ENCODE measurements at places on chromosomes 12 and 14.

GRCh38 chr14:43706900-43707299 lies 800.2 kb downstream of the FSCB start:
- DNase-seq, result no peak

GRCh38 chr12:9625019-9625418 lies 17.3 kb upstream of the KLRB1 start:
- no peak for DNase-seq

DNA sequence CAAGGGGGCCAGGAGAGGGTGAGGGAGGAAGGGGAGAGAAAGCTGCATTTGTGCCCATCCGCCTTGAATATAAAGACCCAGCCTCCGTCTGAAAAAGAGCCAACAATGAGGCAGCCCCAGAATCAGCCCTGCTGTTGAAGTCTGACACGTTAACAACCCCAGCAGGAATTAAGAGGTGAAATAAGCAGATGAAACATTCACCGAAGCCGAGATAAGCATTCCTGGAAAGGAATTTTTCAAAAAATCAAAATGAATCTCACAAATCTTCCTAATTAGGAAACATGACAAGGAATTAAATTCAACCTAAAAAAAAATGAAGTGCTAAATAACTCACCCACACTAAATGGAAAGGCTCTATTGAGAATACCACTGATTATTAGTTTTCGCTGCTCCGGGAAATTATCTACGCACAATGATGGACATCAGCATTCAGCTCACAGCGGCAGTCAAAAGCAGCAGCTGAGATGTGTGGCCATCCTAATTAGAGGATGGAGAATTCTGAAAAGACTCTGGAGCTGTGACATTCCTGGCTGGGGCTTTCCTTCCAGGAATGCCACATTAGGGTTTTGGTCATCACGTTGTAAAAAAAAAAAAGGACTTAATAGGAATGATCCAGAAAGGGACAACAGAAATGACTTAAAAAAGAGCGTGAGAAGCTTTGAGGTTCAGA lies 8.2 kb upstream of the PARP11 start:
- no peak for DNase-seq

GRCh38 chr12:75666126-75666938 lies 154.9 kb upstream of the KRR1 start:
- DNase-seq, result no peak

DNA sequence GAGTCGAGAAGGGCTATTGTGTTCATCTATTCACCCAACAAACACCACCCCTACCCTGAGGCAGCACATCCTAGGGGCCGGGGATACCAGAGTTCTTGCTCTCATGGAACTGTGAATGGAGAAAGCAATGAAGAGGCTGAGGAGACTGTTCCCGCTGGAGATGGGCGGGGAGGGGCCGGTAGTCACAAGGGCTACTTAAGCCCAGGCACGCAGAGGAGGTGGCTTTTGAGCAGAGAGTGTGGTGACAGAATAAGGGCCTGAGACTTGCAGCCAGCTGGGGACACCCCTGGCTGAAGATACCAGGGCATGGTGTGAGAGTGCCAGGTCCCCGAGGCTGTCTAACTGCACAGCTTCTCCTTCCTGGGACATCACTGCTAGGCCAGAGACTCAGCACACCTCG lies 114.1 kb upstream of the EVL start:
- DNase-seq, result no peak

GRCh38 chr14:104437703-104438102 lies 141.9 kb upstream of the C14orf180 start:
- DNase-seq, result no peak

- no peak for DNase-seq
Measured at GRCh38 chr12:108930155-108930554, 50.3 kb downstream of the DAO start.

- no peak for DNase-seq
Measured at GRCh38 chr12:53046655-53047220, 3.1 kb upstream of the TNS2 start.

- DNase-seq, result no peak
Measured at GRCh38 chr12:84757978-84758377, 154.6 kb downstream of the SLC6A15 start.

- DNase-seq, result no peak
Measured at GRCh38 chr12:977156-977555, 13.9 kb upstream of the ERC1 start.

DNA sequence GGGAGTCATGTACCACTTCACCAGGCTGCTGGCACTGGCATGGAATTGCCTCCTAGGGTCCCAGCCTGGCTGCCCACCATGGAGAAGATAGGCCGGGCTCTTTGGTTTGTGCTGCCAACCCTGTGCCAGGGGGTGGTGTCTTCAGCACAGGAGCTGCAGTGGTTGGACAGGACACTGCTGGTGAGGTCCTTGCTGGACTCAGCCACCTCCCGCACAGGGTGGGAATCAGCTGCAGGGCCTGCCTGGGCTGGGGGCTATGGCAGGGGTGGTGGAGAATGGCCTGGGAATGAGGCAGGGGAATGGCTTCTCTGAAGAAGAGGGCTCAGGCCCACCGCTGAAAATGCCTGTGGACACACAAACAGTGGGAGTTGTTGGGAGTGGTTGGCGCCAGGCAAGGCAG lies 70.6 kb upstream of the CAPRIN2 start:
- DNase-seq, result no peak

DNA sequence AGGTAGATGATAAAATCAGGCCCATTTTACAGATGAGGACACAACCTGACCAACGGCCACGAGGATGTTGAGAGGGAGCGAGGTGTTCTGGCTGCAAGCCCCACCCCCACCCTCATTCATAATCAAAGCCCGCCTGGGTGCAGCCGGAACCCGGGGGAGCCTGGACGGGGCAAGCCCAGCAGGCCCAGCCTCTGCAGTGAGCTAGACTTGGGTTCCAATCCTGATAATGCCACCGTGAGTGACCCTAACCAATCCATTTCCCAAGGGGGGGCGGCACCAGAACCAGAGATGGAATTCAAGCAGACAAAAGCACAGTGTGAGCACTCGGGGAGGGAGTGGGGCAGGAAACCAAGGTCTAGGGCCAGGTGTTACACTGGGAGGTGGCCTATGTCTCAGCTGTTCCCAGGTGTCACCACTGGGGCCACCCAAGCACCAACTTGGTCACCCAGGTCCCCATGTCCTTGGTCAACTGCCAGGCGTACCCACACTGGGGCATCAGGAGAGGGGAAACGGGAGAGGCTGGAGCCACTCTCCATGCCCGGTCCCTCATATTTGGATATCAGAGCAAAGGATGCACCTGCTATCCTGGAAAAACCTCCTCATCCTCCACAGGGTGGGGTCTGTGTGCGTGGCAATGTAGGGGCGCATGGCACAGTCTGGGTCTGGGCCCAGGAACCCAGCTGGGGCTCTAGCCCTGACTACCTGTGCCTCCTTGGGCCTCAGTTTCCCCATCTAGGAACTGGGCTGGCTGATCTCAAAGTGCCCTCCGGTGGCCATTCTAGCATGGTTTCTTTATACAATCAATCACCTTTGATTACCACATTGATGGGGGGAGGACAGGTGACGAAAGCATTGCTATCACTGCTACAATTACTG lies 58.4 kb downstream of the FAM222A start:
- DNase-seq, result no peak

DNA sequence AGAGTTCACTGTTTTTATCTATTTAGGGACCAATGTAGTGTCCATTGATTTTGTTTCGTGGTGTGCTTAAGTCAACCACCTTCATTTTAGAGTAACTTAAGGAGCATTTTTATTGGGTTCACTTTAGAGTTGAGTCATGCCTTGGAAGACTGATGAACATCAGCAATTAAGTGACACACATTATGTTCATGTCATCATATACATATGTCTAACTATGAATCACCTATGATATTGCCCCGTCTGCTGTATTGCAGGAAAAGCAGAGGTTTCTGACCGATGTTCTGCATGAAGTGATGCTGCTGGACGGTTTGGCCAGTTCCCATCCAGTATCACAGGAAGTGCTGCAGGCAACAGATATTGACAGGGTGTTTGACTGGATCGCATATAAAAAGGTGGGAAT lies 227.1 kb downstream of the TRHDE start:
- no peak for DNase-seq

- no peak for DNase-seq
Measured at GRCh38 chr12:65834146-65834935, 10.1 kb downstream of the HMGA2 start.

GRCh38 chr12:84243686-84244085 lies 668.9 kb downstream of the SLC6A15 start:
- no peak for DNase-seq

DNA sequence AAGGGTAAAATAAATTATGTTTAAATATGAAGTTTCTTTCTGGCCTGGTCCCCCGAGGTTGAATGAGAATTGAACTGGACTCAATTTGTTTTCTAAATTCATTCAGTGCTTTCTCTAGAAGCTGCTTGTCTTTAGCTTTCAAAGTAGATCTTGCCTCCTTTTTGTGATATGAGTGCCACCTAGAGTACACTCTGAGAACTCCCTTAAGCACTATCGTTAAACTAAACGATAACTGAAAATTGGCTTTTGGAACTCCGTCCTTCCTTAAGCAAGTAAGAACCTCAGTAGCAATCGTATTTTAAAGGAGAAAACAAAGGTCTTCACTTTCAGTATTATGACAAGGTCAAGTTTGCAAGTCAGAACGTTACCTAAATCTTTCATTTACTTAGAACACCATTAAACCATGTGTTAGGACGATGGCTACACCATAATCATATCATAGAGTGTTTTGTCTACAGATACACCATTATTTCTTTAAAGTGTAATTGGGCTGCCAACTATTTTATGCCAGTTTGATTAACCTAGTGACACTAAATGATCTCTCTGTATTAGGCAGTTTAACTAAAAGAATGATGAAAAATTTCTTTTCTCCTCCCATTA lies 364.8 kb downstream of the SNAPC1 start:
- no peak for DNase-seq

- no peak for DNase-seq
Measured at GRCh38 chr14:75147423-75148071, 20.7 kb upstream of the NEK9 start.

DNA sequence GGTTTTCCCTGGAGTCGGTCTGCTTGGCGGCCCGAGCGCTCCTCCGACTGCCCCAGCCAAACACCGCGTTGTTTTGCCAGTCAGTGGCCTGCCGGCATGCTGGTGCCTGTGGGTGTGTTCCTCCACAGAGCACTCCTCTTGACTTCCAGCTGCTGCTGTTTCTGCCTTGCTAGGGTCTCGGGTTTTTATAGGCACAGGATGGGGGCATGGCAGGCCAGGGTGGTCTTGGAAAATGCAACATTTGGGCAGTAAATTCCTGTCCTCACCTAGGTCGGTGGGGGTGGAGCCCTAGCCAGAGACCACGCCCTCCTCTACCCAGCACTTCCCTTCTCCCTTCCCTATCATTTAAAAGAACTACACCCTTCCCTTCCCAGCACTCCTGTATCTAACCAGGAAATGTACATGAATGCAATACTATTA lies 34.7 kb upstream of the VASH1 start:
- no peak for DNase-seq

- DNase-seq, result no peak
Measured at GRCh38 chr14:51386983-51387735, 147.1 kb downstream of the TMX1 start.

GRCh38 chr12:31491241-31491794 lies 99.6 kb downstream of the DENND5B start:
- no peak for DNase-seq

GRCh38 chr12:95633732-95634465 lies 82.6 kb upstream of the USP44 start:
- no peak for DNase-seq

- DNase-seq, result no peak
Measured at GRCh38 chr14:34179727-34180126, 228.9 kb upstream of the EGLN3 start.

DNA sequence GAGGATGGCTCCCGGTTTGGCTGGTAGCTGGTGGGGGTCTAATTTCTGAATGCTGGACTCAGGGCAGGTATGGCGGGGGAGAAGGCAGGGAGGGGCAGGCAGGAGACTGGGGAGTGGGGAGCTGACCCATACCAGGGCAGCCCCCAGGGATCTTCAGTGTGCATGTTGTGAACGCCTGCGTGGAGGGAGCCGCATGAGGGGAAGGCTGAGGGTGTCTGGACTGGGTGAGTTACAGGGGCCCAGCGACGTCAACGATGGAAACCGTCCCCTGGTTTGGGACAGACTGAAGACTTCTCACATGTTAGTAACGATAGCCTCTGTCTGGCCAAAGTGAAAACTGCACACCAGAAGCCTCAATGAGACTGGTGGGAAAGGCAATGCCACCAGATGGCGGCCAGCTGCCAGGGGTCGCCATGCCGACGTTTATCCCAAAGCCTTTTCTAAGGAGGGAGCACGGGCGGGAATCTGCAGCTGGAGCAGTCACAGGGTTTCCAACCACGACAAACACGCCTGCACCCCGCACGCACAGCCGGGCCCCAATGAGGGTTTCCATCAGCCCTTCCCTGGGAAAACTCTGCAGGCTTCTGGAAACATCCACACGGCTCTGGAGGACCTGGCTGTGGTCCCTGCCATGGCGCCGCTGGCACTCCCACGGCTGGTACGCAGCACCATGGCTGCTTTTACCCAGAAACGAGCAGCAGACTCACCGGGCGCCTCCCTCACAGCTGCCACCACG lies 14.0 kb downstream of the PGAM5 start:
- DNase-seq, result no peak

- no peak for DNase-seq
Measured at GRCh38 chr12:442235-442884, 17.4 kb upstream of the B4GALNT3 start.

GRCh38 chr14:31449971-31450610 lies 7.2 kb downstream of the DTD2 start:
- DNase-seq, result no peak

- no peak for DNase-seq
Measured at GRCh38 chr12:91774434-91774921, 371.2 kb downstream of the BTG1 start.

DNA sequence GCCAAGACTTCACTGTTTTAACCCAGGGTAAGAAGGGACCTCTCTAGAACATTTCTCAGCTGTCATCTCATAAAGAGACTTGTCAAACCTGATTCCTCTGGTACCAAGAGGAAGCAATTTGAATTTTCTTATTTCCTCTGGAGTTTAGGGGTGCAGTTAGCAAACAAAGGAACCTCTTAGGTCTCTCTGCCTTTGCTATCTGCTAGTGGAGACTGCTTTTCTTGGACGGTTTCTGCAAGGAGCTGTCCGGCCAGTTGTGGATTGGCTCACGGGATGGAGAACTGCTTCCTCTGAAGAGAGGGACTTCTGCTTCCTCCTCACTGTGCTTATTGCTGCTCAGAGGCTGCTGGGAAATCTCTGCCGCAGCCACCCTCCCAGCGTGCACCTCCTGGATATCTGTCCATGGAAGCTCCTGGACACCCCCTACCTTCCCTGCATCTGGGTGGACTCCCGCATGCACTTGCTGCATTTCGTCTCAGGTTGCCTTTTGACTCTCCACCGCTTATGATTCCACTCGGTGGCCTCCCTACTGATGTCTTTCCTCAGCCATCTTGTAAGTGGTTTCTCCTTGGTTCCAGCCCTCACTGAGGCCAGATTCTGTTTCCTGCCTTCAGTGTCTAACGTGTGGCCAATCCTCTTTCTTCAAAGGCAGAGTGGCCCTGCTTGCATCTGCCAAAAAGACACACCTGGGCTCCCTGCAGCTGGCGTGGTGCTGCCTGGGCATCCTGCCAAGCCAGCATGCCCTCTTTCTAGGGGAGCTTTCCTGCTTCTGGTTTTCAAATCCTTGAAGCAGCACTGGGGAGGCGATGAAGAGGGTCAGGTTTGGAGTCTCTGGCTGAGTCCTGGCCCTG lies 187.3 kb downstream of the CHST11 start:
- no peak for DNase-seq

All from activated CD8-positive, alpha-beta memory T cell treated with anti-CD3 and anti-CD28 coated beads for 1 hour (primary cell).